Activated T-cell treated with anti-CD3 and anti-CD28 coated beads, Interleukin-2, amount 50 U/mL, for 4 hours (primary cell): ENCODE measurements at places on chromosomes 7 and 10. TPM values are rescaled to one million over a fixed set of nuclear protein-coding genes. Genes with fewer than 3 reads are reported as not detected.

Gene GRK5
- total RNA-seq = 14.0 TPM

- no peak for DNase-seq
Observed at GRCh38 chr7:138699661-138700060, 1.5 kb downstream of the SVOPL start.

GRCh38 chr7:21077602-21078001 is 290.9 kb upstream of the SP8 start:
- no peak for DNase-seq

DNA sequence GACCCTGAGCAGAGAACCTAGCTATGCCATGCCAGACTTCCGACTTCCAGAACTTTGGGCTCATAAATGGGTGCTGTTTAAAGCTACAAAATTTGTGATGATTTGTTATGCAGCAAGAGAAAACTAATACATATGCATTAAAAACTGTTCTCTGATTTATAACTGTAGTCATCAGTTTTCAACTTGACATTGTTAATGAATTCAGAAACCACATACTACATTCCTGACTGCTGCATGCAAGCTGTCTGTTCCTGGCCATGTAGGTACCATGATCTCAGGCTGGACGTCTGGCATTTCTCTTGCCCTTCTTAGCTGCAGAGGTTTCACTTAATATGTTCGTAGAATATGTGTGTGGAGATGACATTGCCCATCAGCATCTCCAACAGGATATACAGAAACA is 28.4 kb downstream of the MKX start:
- DNase-seq = no peak

DNA sequence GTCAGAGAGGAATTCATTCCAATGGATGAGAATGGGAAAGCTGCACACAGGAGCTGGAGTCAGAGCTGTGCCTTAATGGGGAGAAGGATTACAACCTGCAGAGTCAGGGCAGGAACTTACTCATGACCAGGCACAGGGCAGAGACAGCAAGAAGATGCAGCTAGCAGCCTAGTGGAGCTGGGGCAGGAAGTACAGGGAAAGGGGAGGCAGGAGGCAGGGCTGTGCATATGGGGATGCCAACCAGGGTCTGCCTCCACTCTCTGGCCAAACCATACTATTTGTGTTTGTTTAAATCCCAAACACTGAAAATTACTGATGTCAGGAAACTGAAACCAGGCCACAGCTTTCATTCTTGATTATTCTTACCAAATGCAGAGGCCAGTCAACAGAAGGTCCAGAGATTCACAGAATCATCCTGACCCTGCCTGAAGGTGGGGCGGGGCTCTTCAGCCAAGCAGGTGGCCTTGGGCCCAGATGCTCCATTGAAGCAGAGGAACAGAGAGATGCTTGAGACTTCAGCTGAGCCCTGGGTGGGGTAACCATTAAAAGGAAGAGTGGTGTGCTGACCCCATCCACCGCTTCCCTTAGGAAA is 461.9 kb downstream of the KCNMA1 start:
- no peak for DNase-seq

DNA sequence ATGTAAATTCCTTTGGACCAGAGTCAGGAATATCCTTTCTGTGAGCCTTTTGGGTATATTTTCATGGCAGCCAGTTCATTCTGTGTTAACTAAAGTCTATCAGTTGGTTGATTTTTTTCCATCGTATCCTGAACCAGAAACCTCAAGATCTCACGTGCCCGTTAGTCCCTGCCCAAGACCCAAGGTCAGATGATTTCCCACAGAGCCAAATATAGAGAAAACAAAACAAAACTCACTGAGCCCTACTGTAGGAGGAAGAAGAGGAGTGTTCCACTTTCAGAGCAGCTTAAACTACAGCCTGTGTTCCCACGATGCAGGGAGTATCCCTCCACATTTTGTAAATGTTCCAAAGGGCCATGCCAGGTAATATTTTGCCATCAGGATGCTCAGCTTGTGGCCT is 96.0 kb upstream of the ADO start:
- DNase-seq = no peak

- DNase-seq = no peak
Observed at GRCh38 chr10:97596101-97597082, 6.9 kb downstream of the C10orf62 start.

GRCh38 chr7:22952306-22953015 is 61.5 kb downstream of the HYCC1 start:
- no peak for DNase-seq

DNA sequence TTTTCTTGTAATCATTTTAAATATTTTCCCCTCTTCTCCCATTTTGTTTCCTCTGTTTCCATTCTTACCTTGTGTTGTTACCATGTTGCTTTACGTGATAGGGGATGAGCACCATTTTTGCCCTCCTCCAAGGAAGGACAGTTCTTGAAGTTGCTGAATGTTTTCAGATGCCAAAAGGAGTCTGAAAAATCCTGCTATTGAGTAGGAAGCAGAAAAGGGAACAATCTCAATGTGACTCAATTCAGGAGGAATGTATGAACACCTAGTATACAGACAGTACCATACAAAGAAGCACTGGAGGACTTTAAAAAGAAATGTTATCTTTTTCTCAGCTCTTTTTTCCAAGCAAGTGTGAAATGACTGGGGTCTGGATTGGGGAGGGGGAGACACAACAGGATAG is 5.1 kb upstream of the NAMPT start:
- no peak for DNase-seq
